ENCODE measurements at places on chromosomes 13 and 19.

DNA sequence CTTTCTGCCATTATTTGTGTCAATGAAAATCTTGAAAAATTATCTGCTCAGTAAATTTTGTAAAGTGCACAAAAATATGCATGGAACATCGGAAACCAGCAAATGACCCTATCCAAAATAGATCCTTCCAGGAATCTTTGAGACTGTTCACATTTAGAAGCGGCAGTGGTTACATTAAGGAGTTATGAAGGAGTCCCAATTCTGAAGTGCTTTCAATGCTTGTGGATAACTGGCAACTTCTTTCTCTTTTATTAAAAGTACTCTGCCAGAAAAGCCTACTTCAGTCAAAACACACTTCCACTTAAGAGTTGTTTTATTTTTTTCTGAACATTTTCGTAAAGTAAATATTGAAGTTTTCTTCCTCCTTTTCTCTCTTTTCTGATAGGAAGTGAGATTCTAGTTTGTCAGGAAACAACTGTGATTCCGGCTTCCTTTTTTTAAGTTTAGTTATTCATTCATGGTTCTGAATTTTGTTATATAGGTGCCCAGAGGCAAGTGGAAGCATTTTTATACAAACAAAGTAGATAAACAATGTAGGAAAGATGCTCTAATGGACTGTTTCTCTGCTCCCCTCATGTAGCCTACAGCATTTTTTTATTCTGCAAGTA lies 83.5 kb downstream of the PCDH9 start:
- DNase-seq = no peak

DNA sequence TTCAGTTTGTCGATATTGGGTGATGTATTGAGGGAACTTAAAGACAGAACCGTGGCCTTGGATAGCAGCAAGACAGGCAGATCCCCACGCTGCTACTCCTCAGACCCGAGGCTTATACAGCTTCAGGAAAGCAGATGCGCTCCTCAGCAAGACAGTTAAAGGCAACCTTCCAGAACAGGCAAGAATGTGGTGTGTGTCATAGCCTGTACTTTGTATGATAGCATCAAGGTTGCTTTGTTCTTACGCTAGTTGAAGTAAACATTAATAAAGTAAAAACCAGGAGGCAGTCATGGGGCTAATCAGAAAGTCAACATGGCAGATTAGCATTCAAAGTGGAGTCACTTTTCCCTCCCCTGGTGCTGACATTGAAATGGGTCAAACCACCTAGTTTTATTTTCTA lies 473.2 kb downstream of the DCT start:
- DNase-seq = no peak

DNA sequence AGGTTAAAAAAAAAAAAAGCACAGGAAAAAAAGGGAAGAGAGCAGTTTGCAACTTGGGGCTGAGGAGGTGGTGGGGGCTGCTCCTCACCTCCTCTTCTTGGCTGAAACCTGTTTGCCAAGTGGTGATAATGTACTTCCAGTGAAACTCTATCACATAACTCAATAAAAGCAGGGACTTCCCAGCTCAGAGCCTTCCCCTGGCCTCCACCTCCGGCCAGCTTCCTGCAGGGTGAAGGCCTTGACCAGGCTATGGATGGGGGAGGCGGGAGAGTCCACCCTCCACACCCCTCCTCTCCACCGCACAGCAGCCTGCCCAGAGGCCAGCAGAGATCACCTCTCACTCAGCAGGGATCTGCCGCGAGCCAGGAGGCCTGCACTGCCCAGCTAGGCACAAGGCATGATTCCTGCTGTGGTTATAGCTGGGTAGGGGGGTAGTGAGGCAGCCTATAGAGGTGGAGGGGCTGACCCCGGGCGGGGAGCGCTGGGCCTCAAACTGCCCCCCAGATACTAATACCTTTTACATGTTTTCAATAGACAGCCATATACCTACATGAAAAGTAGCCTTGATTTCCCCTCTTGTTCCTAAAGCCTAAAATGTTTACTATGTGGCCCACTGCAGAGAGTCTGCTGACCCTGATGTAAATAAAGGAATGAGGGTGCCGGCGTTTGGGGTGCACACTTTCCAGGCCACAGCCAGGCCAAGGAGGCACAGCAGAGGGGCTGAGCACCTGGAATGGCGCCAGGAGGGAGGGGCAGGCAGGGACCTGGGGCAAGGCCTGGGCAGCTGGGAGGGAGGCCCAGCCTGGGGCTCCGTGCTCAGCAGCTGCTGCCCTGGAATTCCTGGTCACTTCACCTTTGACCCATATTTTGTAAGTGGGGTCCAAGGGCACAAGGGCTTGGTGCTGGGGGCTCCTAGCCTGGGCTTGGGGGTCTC lies 10.3 kb downstream of the ZNF787 start:
- no peak for DNase-seq

GRCh38 chr13:109673477-109673876 lies 112.9 kb downstream of the IRS2 start:
- no peak for DNase-seq

DNA sequence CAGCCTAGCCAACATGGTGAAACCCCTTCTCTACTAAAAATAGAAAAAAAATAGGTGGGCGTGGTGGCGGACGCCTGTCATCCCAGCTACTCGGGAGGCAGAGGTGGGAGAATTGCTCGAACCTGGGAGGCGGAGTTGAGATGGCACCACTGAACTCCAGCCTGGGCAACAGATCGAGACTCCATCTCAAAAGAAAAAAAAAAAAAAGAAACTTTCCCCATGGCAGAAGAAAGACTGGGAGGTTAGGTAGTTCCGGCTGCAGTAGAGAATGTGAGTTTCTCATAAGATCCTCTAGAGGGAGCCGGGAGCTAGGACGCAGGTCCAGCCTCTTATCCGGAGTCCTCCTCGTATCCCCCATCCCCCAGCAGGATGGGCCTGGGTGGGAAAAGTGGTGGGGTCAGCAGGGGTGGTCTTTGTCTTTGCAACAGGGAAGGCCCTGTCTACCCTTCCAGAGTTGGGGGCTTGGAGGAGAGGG lies 13.2 kb upstream of the CREB3L3 start:
- DNase-seq = peak; percentile 20

DNA sequence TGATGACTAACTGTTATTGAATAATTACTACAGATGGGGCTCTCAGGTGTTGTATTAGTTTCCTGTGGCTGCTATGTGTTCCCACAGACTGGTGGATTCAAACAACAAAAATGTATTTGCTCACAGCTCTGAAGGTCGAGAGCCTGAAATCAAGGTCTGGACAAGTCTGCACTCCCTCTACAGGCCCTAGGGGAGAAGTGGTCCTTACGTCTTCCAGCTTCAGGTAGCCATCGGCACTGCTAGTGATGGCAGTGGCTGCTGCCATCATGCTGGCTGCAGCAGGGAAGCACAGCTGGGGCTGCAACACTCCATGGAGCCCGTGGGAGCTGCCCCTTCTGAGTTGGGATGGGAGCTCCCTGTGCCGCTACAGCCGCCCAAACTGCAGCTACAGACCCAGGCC lies 1.9 kb downstream of the TEX26 start:
- DNase-seq = no peak

- no peak for DNase-seq
Observed at GRCh38 chr13:96229356-96229755, 139.4 kb downstream of the HS6ST3 start.

GRCh38 chr13:106568299-106569003 lies 514 bp upstream of the ARGLU1 start:
- no peak for DNase-seq

GRCh38 chr13:101382701-101383100 lies 33.6 kb downstream of the NALCN start:
- no peak for DNase-seq

GRCh38 chr13:113129480-113129879 lies 6.9 kb downstream of the F10 start:
- DNase-seq = no peak

DNA sequence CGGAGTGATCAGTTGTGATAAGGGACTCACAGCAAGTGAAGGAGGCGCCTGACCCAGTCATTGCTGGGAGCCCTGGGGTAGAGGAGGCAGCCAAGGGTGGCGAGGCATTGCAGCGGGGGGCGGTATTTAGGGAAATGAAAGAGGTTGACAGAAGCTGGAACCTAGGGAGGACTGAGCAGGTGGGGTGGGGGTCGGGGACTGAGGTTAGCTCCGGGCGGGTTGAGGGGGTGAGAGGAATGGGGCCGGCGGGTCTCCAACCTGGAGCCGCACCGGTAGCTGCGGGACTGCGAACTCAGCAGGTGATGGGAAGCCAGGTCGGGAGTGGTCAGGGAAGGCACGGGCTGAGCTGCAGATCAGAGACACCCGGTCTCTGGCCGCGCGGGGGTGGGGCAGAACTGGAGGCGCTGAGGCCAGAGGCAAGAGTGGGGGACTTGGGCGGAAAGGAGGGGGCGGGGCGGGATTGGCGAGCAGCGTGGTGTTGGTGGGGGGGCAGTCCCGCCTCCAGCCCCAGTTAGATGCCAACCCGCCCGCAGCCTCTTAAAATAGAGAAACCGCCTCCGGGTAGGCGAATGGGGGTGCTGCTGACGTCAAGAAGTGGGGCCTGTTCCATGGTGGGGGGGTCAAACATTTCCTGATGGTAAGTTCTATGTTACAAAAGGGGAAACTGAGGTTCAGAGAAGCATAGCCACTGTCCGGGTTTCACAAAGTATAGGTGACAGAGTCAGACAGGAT lies 1.5 kb downstream of the MAST3 start:
- DNase-seq = no peak

GRCh38 chr19:56125806-56126590 lies 4.9 kb upstream of the ZNF787 start:
- no peak for DNase-seq

DNA sequence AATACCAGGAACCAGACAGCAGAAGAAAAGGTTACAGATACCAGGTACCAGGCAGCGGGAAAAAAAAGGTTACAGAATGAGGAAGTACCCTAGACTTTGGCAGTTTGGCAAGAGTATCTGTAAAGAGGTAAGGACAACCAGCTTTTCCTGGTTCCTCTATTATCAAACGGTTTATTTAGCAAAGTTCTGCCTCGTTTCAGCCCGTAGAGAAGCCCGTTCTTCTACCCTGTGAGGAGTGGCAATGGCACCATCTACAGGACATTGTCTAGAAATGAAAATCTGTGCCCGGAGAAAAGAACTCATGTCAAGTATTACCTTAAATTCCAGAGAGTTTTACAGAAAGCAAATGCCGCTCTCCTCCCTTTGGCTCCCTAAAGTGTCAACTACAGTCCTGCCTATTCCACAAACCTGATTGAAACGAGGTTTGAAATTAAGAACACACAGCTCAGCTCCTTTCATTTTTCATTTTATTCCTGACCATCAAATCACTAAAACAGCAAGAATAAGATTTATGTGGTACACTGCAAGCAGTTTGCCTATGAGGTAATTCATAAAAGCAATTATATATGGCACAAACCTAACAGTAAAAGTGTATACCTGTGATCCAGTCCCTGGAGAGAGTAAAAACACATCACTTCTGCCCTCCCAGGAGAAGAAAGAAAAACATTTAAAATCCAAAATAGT lies 226.3 kb downstream of the SLC7A1 start:
- no peak for DNase-seq

DNA sequence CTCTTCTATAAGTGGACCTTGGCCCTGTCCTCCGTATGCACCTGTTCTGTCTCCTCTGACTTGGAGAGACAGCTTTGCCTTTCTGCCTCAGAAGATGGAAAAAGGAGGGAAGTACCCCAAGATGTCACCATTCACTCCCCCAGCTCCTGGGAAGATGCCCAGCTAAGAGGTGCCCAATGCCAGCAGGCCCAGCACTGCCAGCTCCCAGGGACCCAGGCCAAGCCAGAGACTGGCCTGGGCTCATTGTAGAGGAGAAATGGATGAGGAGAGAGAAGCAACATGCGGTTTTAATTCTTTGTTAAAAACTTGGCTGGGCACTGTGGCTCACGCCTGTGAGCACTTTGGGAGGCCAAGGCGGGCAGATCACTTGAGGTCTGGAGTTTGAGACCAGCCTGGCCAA lies 111.5 kb upstream of the ZNF507 start:
- DNase-seq = no peak

- no peak for DNase-seq
Observed at GRCh38 chr13:73162912-73163911, 104.4 kb downstream of the KLF5 start.

GRCh38 chr19:38264486-38265212 lies at the start of gene SPINT2:
Gene SPINT2 (plus strand): TSS chr19:38264573. CDS start chr19:38264893, 320 bp downstream.
- DNase-seq = peak; percentile 96

DNA sequence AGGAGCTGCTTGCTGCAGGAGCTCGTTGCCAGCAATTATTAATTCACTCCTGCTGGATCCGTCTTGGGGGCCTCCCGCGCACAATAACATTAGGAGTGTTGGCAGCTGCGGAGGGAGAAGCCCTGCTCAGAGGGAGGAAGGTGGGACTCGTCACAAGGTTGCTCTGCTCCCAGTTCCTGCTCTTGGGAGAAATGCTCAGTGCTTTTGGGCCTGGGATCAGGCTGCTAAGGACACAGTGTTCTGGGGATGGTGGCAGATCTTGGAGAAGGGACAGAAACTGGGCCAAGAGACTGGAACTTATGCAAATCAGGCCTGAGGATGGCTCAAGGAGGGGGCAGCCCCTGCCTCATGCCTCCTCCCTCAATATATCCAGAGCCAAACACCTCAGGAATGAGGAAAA lies 78.9 kb upstream of the OLFM4 start:
- DNase-seq = no peak

GRCh38 chr13:75016225-75016624 lies 465.7 kb downstream of the TBC1D4 start:
- DNase-seq = no peak

- DNase-seq = no peak
Observed at GRCh38 chr13:79194727-79195126, 211.3 kb downstream of the RBM26 start.

- no peak for DNase-seq
Observed at GRCh38 chr19:49712397-49712859, 21.5 kb downstream of the CPT1C start.

DNA sequence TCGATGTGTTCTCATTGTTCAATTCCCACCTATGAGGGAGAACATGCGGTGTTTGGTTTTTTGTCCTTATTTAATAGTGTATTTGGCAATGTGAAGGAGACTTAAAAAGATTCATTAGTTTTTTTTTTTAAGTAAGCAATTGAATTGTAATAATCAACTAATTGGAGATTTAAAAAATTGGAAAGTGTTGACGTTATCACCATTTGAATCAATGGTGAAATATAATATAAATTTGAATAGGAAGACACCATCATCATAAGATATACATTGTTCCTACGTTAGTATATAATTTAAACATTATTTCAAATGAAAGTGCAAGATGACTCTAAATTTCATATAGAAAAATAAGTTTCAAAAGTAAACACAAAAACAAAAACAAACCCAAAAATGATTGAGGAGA lies 2858.1 kb upstream of the PCDH20 start:
- no peak for DNase-seq

DNA sequence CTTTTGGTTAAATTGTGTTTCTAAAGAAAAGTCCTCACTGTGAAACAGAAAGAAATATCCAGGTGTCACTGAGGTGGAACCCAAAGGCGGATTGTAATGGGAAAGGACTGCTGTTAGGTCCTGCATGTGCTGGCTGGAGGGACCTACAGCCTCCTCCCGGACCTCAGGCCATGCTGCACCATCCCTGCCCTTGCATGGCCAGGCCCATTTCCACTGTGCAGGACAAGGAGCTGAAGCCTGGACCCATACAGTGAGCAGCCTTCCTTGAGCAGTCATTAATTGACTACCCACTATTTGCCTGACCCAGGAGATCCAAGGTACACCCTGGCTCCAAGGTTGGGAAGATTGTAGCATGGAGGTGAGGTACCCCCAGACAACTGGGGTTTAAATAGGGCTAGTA lies 17.6 kb downstream of the VSTM2B start:
- no peak for DNase-seq
